ENCODE measurements at places on chromosomes 3 and 15.
A peak's percentile ranks its signal among the peaks of the same experiment; 100 is the strongest.

DNA sequence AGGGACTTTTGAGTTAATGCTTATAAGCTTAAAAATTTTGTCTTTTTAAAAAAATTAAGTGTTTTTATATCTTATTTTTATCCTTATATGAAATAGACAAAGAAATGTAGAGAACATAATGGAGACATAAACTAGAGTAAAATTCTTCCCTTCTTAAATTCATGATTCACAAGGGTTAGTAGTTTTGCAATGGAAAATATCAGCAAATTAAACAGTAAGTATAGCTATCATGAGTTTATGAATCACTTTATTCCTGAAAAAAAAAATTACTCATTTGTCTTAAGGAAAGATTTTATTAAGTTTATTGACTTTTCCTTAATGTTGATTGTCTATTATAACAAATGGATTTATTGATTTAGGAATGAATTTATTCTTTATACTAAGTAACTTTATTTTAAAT is 4.3 kb downstream of the ATP6V1A start:
- DNase-seq, result no peak

DNA sequence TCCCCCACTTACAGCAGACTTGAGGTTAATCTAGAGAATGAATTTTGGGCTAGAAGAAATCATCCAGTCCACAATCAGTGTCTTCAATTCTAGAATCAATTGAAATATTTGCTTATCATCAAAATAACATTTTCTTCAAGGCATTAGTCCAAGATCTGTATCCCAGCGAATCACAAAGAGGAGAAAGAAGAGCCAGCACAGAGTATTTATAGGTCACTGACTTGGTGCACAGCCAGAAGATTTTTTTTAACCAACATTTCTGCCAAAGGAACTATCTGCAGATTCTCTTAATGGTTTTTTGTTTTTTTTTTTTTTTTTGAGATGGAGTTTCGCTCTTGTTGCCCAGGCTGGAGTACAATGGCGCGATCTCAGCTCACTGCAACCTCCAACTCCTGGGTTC is 178.2 kb downstream of the TNIK start:
- DNase-seq, result peak; percentile 79

DNA sequence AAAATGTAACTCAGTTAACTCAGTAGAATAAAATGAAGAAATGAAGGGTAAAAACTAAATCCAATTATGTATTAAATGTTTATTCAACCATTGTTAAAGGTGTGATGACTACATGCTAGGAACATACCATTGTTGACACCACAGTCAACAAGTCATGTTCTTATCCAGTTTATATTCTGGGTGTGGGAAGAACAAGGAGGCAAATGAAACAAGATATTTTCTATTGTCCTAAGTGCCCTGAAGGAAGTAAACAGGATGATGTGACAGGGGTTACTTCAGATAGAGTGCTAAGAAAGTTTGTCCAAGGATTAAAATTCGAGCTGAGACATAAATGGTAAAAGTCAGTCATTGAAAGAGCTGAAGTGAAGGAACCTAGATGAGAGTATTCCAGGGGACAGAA is 13.1 kb downstream of the AP3S2 start:
- DNase-seq, result no peak

GRCh38 chr3:118970819-118971218 is 63.8 kb downstream of the IGSF11 start:
- no peak for DNase-seq

- no peak for DNase-seq
Measured at GRCh38 chr3:76938962-76939361, 100.9 kb upstream of the ROBO2 start.

DNA sequence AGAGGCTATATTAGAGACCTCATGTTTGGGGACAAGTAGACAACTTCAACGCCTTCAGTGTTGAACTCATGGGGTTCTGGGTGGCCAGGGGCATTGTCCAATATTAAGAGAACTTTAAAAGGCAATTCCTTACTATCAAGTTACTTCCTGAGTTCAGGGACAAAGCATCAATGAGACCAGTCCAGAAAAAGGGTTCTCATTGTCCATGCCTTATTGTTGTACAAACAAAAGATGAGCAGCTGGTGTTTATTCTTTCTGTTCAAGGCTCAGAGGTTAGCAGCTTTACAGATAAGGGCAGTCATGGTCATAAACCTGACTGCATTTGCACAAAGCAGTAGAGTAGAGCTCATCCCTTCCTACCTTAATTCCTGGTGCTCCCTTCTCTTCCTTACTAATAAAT is 18.5 kb upstream of the PDHB start:
- no peak for DNase-seq

- DNase-seq, result peak; percentile 35
Measured at GRCh38 chr3:64059484-64060175, 36.3 kb upstream of the PSMD6 start.

- DNase-seq, result no peak
Measured at GRCh38 chr3:18344306-18345014, 80.7 kb downstream of the SATB1 start.

- no peak for DNase-seq
Measured at GRCh38 chr3:168858327-168858726, 762.6 kb upstream of the GOLIM4 start.

GRCh38 chr3:42023380-42023779 is 61.5 kb upstream of the ULK4 start:
- DNase-seq, result no peak

DNA sequence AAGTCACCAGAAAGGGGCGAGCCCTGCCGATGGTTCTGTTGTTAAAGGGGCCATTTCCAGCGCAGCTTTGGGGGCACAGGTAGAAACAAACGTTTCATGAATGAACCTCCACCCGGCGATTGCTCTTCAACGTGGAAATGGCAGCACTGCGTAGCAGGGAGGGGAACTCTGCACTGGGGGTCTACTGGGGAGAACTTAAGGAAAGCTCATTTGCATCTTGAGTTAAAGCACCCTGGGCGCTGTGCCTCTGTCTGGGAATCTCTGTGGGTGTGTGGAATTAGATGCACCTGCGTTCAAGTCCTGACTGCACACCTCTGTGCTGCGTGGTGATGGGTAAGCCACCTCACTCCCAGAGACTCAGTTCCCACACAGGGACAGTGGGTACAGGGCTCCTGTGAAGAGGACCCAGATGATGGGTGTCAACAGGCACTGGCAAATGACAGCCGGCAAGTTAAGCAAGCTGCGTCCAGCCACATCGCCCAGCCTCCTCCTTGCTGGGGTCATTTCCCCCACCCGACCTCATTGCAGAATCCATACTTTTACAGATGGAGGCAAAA is 68.8 kb downstream of the ASB7 start:
- DNase-seq, result no peak
